ENCODE measurements at places on chromosomes 3 and 15.

DNA sequence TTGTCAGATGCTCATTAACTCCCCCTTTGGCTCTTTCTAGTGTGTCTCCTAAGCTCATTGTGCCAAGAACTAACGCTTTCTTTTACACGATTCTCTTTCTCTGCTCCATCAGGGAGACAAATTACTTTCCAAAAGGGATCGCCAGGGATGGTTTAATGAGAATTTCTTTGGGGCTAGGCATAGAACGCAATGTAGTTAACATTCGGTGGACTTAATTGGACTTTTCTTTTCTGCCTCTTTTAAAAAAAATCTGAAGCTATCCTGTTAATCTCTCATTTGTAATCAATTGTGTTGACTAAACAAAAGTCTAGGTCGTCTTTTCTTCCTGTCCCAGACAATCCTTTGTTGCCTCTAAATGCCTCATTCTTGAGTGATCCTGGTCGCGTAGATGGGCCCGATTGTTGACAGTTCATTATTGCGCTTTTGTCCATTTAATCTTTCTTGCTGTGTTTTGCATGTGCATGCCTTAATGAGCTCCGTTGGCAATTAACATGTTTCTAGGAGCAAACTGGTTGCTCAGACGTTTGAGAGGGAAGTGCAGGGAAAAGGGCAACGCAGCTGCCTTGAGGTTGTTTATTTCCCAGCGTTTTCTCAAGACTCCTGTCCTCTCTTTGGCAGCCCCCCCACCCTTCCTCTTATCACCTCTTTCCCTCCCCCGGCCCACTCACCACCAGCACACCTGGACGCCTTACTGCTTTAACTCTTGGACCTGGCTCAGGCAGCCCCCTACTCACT is 7.8 kb downstream of the FEZF2 start:
- no peak for DNase-seq

DNA sequence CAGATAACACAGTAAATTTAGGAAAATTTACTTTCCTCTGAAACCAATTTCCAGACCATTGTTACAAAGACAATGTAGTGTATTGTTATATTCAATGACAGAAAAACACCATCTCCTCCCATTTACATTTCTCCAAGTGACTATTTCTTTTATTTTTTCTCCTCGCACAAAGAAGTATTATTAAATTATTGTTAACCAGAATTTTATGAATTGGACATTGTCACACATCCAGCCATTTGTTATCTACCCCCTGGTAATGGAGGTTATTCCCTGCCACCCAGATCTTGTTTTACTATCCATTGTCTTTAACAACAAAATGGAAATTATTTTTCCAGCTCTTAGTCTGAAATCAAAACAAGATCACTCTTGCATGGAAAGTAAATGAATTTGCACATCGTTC is 511.3 kb downstream of the FGF12 start:
- no peak for DNase-seq

- DNase-seq: no peak
Observed at GRCh38 chr3:124587053-124587408, 143.2 kb upstream of the UMPS start.

DNA sequence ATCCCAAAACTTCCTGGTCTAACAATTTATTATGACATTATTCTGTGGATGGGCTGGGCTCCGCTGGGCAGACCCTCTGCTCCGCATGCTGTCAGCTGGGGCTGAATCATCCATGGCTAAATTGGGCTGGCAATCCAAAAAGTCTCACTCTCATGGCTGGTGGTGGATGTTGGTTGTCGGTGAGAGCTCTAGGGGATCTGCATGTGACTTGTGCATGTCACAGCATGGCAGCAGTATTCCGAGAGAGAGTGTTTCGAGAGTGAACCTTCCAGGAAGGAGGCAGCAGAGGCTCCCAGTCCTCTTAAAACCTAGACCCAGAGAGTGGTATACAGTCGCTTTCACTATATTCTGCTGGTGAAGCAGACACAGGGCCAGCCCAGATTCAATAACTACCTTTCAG is 9.9 kb downstream of the RARB start:
- DNase-seq: no peak

- DNase-seq: no peak
Observed at GRCh38 chr15:76178296-76179000, 118.7 kb downstream of the TMEM266 start.

DNA sequence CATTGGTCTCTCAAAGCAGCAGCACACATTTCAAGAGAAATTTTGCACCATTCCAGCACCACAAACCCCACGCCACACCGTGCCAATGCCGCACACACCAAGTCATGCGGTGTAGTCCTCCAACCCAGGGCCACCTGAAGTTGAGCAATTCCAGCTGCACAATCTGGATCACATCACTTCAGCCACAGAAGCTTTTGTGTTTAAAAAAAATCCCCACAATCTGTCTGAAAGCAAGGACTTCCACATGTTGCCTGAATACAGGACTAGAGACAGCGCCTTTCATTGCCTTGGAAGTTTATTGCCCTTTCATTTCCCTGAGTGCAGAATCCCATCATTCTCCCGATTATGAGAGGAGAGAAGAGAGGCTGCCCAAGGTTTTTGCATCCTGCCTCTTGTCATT is 175.6 kb upstream of the BCL6 start:
- DNase-seq: no peak

DNA sequence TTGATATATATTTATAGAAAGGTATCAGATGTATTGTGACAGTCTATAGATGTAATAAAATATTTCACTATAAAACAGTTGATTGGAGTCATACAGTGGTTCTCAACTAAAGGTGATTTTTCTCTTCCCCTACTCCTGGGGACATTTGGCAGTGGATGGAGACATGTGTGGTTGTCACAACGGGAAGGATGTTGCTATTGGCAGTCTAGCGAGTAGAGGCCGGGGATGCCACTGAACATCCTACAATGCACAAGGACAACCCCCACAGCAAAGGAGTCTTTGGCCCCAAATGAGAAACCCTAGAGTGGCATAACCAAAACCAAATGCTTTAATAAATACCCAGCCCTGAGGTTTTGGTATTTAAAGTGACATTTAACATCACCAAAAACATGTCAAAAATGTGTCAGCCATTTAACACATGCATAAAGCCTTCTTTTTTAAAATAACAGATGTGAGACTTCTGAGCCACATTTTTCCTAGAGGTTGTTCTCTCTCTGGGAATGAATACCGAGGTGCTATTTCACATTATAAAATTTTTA is 367.5 kb downstream of the PTPRG start:
- no peak for DNase-seq
